ENCODE measurements at places on chromosomes 12 and 14.
A peak's percentile ranks its signal among the peaks of the same experiment; 100 is the strongest.

DNA sequence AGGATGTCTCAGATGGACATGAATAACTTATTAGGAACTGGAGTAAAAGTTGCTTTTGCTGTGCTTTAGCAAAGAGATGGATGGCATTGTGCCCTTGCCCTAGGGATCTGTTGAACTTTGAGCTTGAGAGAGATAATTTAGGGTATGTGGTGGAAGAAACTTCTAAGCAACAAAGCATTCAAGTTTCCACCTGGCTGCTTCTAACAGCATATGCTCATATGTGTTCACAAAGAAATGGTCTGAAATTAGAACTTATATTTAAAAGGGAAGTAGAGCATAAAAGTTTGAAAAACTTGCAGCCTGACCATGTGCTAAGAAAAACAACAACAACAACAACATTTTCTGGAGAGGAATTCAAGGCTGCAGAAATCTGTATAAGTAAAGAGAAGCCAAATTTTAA, 7.9 kb upstream of the CPSF6 start:
- no peak for DNase-seq

- DNase-seq: no peak
Measured at GRCh38 chr12:30278401-30278800, 417.3 kb downstream of the IPO8 start.

DNA sequence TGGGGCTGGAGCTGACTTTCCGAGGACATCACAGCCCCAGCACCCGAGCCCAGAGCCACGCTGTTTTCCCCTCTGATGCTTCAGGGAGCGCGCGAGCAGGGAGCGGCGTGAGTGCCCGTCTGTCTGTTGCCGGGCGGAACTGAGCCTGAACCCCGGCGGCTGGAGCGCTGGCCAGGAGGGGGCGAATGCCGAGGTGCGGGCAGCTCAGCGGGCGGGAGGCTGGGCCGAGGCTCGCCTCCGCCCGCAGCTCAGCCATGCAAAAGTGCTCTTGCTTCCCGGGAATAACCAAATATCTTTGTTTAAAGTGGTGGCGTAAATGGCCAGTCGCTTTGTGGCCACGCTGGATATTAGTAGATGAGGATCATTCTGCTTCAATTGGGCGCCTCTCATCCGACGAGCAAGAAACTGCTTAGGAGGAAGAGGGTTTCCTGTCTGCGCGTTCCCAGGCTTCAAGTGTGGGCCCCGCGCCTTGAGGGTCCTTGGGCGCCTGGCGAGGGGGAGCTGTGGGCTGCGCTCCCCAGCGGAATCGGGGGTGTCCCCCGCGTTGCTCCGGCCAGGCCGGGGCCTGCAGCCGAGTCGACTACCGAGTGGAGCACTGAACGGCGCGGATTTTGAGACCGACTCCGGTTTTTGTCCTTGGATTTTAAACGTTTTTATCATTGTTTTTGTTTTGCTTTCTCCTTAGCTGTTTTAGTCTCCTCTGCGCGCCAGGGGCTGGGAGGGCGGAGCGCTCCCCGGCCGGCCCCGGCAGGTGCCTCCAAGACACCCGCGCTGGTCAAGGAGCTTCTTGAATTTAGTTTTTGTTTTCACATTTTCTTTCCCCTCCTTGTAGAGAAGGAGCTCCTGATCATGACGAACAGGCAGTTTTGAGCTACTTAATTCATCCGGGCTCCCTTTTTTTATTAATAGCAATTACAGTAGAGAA, 831 bp upstream of the NKX2-1 start:
- no peak for DNase-seq

- no peak for DNase-seq
Measured at GRCh38 chr12:118398940-118399339, 22.6 kb downstream of the SUDS3 start.

- no peak for DNase-seq
Measured at GRCh38 chr14:73888460-73888725, 1.7 kb downstream of the ZNF410 start.

DNA sequence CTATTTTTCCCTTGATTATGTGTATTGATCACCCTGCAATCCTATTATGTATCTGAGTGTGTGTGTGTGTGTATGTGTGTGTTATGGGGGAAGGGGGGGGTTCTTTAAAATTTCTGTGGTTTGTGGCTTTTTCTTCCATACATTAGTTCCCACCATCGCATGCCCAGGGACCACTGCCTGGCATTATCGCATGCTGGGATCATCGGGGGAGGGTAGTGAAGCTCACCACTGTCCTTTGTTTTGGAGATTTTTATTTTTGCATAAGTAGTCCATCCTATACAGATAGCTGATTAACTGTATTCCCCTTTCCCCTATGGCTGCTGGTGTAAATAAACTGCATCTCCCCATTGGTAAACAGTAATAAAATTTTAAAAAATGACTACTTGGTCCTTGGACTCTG, 3.4 kb downstream of the ATXN7L3B start:
- no peak for DNase-seq

DNA sequence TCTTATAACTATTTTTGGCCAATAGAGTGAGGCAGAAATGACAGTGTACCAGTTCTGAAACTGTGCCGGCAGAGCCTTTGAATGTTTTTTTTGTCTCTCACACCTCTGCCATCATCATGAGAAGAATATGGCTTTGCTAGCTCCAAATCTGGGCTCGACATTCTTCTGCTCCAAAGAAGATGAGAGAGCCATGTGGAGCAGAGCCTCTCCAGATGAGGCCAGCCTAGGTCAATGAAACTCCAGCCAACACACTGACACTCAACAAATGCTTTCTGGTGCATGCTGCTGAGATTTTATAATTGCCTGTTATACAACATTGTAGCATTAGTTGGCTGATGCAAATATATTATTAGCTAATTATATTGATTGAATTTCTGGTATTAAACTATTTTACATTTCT, 154.7 kb downstream of the SLC38A4 start:
- DNase-seq: no peak

GRCh38 chr12:82596483-82596882, 90.2 kb upstream of the TMTC2 start:
- no peak for DNase-seq

GRCh38 chr12:3341594-3341993, 149.4 kb upstream of the PRMT8 start:
- DNase-seq: no peak

DNA sequence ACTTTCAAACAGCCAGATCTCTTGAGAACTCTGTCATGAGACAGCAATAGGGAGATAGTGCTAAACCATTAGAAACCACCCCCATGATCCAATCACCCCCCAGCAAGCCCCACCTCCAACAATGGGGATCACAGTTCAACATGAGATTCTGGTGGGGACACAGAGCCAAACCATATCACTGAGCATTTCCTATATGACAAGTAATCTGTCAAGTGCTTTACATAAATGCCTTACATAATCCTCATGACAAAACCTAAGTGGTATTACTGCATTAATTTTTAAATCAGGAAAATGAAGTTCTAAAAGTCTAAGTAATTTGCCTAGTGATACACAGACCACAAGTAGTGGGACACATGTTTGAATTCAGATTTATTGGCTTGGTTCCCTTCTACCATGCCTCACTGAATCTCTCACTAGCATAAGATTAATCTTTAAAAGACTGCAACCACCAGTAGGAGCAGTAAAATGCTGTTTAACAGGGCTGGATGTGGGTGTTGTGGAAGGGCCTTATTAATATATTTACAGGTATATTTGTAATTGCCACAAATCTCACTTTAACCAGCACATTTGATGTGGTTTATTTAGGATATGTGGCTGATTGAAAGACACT, 323.1 kb upstream of the FBXO33 start:
- DNase-seq: no peak

DNA sequence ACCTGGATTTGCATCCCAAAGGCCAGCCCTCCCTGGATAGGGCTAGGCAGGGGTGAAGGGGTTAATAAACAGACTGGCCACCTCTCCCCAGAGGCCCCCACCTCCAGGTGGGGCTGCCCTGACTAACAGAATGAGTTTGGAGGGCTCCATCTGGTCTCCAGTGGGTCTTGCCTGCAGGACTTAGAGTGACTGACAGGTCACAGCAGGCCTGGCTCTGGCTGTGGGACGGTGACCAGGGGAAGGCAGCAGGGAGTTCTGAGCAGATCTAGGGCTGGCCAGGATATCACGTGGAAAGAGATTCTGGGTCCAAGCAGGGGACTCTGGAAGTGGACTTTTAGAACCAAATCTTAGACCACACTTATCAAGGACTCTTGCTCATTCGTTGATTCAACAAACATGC, 40.9 kb upstream of the LHX5 start:
- no peak for DNase-seq

DNA sequence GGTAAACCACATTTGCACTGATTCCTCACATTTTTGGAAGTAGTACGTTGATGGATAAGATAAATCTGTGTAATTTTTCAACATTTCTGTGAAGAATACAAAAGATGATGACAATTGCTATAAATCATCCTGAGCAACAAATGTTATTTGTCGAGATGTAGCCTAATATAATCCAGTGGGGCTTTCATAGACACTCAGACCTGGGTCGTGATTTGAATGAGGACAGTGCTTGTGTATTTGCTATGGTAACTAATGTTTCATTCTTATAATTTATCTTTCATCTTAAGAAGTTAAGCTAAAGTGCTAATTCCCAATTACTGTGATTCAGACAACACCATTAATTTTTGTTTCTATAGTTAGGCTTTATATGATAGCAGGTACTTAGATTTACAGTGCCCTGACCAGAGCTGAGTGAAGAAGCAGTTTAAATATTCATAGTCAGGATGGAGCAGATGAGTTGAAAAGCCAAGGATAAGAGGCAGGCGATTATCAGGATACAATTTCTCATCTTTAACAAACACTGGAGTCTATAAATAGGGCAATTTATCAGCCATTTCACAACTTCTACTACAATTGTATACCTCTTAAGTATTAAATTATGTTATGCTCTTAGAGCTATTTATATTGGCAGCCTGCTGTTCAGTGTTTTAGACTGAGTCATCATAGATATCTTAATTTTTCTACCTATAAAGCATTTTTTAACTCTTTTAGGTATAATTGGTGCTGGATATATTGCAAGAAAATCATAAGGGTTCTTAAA, 359.9 kb downstream of the TRHDE start:
- no peak for DNase-seq

GRCh38 chr14:24100197-24100981, 6.3 kb downstream of the PCK2 start:
- no peak for DNase-seq

DNA sequence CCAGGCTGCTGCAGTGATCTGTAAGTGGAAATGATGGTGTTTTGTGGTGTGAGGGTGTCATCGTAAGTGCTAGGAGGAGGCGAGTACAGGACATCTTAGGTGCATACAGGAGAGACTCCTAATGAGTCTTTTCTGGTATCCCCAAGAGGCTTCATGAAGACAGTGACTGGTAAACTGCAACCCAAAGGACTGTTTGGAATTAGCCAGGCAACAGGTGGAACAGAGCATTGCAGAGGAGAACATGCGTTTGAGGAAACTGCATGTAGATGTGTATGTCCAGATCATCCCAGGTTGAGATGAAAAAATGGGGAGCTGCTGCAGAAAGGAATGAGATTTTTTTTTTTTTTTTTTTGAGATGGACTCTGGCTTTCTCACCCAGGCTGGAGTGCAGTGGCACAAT, 5.4 kb downstream of the ACAD10 start:
- DNase-seq: no peak

DNA sequence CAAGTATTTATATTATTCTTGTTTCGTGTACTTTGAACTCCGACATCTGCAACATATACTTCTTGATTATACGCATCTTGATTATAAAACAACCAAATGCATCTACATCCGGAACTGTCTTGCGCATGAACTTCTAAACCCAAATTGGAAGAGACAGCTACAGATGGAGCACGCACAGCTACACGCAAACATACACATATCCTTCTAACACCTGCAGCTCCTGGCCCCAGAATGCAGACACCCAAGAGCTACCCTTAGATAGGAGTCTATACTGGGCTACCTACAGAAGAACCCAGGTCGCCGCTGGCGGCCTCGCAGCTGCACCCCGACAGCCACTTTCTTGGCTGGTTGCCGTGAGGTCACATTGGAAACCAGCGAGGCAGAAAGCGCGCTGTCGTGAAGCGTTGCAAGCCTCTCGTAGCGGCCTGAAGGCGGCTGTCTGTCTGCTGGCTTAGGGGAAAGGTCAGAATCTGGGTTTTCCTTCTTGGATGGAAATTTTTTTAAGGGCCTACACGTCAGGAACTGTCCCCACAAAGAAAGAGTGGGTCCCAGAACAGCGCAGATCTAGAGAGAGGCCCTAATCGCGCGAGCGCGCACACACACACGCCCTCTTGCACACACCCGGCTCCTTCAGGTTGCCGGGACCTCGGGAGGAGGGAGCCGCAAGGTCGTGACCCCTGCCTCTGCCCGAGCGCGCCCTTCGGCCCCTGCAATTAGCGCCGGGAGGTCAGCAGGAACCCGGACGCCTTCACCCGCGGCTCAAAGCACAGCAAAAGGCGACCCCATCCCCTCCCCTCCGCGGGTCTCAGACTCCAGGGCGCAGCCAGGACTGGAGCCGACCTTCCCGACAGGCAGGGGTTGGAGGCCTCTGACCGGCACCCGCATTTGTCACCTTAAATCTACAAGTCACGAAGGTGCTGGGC, 17.0 kb downstream of the TBX3 start:
- DNase-seq: no peak

- no peak for DNase-seq
Measured at GRCh38 chr12:100995201-100995600, 200.6 kb downstream of the ANO4 start.

- DNase-seq: no peak
Measured at GRCh38 chr12:127060310-127060847, 1206.6 kb upstream of the TMEM132C start.

GRCh38 chr14:53881161-53881871, 75.3 kb downstream of the BMP4 start:
- DNase-seq: peak; percentile 49

GRCh38 chr12:6691473-6691872, 2.3 kb upstream of the ZNF384 start:
- no peak for DNase-seq

DNA sequence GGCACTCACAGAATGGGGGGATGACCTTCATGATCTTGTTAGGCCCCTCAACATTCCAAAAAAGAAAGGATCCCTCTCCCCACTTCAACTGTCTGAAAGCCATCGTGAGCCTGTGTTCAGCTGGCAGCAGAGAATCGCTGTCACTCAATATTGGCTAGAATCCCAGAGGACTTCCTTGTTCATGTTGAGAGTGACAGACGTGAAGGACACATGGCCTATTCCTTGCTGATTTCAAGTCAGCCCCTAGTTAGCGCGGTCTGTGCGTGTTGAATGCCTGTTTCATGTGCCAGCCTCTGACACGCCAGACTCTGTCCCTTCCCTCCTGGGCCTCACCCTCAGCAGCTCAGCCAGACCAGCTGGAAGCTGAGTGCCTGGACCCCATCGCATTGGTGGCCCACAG, 43.1 kb downstream of the DNAH10 start:
- DNase-seq: no peak

DNA sequence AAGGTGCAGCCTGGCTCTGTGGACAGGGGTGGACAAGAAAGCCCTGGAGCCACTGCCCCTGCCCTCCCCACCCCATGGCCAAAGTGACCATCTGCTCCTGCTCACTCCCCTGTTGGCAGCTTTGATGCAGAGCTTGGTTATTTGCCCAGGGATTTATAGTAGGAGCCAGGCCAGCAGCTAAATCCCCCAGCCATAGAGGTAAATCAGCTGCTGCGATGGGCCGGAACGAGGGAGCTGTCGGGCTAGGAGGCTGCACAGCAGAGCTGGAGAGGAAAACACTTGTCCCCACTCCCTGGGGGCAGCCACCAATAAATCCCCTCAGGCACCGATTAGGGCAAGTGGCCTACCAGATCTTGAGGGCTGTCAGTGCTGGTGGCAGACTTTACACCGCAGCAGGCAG, 26.0 kb downstream of the SMUG1 start:
- no peak for DNase-seq

All from fibroblast of skin of left biceps (primary cell).